Hindlimb muscle (tissue), 1 donor: ENCODE measurements at places on chromosomes 3 and 15.
A peak's percentile ranks its signal among the peaks of the same experiment; 100 is the strongest.

DNA sequence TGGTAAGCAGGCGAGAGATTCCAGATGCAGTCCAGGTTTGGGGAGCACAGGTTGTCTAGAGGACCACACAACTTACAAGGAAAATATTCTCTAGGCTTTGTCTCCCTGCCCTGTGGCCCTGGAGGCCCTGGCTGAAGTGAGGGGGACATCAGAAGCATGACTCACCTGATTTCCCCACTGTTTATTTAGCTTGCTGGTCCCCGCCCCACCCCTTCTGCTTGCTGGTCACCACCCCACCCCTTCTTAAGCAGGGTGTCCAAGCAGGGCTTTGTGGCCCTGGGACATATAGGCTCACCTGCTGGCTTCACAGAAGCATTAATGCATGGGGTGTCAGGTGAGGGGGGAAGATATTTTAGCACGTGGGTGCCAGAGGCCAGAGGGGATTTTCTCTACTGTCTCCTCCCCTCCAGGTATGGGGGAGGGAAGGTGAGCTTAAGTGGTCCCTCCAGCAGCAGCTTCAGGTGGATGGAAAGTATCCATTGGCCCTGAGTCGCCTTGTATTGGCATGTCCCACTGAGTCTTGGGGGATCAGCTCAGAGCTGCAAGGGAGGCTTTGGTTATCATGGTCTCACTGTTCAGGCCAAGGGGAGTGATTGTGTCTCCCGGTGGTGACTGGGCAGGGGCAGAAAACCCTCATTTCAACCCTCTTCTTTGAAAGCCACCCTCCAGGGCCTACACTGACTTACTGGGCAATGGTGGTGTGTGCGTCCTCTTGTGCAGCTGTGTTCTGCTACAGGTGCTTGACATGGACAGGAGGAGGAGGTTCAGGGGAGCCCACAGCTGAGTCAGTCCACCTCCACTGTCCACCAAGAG is 49.8 kb downstream of the GASK1A start:
- no peak for DNase-seq

DNA sequence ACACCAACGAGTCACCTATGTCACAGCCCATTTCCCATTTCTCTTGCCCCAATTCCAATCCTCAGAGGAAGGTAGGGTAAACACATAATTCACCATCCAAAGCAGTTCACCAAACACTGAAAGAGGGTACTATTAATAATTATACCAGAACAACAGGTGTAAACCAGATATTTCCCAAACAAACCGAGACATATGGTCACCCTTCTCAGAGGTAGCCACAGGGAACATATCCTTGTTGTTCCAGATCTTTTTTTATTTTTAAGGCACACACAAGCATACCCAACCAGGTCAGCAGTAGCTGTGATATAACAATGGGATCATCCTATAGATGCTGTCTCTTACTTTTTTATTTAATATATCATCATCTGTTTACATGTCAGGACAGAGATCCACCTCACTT is 24.7 kb downstream of the MAGI1 start:
- DNase-seq: no peak

DNA sequence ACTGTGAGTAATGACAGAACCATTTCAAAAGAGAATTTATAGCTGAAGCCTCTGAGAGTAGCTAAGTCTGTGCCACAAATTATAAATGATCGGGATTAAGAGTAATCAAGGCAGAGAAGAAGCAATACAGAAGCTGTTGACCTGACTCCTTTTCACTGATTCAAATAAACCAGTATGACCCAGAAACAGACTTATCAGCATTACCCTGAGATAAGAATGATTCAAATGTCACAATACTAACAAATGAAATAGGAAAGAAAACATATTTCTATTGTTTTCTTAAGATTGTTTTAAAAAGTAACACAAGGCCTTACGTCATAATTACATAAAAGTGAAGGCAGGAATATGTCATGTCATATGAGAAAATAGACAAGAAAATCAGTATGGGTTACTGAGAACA is 1534.6 kb downstream of the SI start:
- no peak for DNase-seq

GRCh38 chr15:67843092-67843501 is 3.3 kb upstream of the RNU6-1 start:
- no peak for DNase-seq

DNA sequence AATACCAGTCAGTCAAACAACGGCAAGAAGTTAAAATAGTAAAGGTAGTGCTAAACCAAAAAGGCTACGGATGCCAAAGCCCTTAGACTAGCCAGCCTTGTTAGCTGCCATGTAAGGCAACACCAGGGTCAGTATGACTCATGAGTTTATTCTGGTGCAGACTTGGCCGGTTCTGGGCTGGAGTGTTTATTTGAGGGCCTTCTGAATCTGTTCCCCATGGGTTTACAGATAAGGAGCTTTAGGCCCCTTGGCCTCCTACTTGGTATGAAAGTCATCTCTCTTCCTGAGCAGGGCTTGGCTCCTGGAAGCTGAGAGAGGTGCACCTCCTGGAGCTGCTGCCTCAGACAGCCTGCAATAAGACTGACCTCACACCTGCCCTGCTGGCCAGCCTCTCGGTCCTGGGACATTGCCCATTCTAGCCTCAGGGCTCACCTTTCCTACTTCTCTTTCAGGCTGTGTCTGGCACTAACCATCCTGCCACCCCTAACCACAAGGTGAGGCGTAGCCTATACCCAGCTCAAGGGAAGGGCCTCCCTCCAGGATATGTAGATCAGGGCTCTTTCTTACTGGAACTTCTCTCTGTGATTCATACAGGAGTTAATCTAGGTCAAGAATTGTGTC is 10.4 kb upstream of the RTP1 start:
- DNase-seq: no peak

GRCh38 chr3:183577346-183577745 is 21.8 kb upstream of the KLHL6 start:
- DNase-seq: no peak

DNA sequence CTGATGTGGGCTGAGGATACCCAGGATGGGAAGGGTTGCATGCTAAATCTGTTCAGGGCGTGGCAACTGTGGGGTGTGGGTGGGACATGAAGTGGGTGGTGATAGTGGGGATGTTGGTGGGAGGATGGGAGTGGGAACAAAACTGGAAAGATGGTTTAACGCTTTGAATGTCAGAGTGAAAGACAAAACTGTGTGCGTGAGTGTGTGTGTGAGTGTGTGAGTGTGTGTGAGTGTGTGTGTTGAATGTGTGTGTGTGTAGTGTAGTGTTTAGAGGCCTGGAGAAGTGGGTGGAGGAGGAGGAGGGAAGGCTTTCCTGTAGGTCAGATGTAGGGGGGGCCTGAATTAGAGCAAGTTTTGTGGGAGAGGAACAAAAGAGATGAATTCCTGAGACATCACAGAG is 44.2 kb upstream of the ONECUT1 start:
- DNase-seq: no peak

- no peak for DNase-seq
Measured at GRCh38 chr15:62474771-62475124, 309.7 kb upstream of the C2CD4B start.

- DNase-seq: peak; percentile 91
Measured at GRCh38 chr3:100993309-100993708, at the start of gene ABI3BP. Gene ABI3BP (minus strand): TSS chr3:100993421. CDS start chr3:100993384, 37 bp downstream.

DNA sequence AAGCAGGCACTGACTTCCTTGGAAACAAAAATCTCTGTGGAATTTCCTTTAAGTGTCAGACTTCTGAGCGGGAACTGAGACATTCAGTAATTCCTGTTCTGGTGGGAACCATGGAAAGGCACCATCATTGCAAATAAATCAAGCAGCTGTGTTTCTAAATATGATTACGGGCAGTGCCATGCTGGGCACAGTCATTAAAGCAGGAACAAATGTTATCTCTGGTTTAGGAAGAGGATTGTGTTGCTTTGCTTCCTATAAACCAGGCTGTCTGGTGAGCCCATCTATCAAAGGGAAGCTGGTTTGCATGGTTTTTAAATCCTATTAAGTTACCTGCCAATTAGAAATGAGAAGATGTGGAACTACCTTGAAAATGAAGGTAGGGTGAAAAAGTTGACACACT is 86.7 kb downstream of the EBLN2 start:
- no peak for DNase-seq

DNA sequence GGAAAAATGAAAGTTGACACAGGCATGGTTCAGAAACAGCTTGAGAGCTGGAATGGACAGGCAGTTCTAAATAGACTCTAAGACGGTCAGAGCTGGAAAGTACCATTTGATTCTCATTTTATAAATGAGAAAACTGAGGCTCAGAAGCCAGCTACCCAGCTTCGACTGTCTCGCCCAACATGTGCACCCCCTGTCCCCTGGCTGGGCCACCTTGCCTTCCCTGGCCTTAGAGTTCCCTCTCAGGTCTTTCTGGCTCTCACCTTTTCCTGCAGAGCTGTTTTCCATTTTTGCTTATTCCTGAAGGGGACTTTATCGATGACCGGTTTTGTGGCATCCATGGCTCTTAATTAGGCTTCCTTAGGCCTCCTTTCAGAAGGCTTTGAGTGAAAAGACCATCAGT is 17.3 kb upstream of the DOCK3 start:
- DNase-seq: no peak

- DNase-seq: no peak
Measured at GRCh38 chr15:96670389-96670788, 339.9 kb downstream of the NR2F2 start.

- no peak for DNase-seq
Measured at GRCh38 chr3:113630956-113631542, 65.4 kb downstream of the USF3 start.

GRCh38 chr3:132645058-132645457 is 14.6 kb downstream of the ACAD11 start:
- DNase-seq: no peak

GRCh38 chr15:50059883-50060282 is 59.1 kb downstream of the ATP8B4 start:
- DNase-seq: no peak

- no peak for DNase-seq
Measured at GRCh38 chr3:45606003-45606402, 11.5 kb downstream of the LIMD1 start.

- no peak for DNase-seq
Measured at GRCh38 chr15:48307586-48307985, 23.6 kb upstream of the DUT start.

DNA sequence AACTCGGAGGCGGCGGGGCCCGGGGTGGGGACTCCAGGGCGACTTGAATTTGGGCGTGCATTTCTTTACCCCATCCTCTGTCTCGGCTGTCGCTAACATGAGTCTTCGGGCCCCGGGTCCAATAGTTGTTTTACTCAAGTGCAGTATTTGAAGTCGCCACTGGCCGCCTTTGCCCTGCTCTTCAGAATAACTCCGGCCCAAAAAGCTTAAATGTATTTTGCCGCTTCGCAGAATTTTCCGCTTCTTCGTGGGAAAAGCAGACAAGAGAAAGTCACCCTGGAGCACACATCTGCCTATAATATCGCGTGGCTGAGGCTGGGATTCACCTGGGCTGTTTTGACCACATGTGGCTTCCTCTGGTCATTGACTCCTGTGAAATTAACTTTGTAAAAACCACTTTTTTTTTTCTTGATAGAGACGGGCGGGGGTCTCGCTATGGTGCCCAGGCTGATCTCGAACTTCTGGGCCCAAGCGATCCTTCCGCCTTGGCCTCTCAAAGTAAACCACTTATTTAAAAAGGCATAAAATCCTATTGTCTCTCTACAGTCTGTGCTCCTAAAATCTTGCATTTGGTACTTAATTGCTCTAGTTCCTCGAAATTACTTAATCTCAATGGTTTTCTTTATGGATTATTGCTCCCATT is 676 bp downstream of the CNOT10 start:
- DNase-seq: no peak

DNA sequence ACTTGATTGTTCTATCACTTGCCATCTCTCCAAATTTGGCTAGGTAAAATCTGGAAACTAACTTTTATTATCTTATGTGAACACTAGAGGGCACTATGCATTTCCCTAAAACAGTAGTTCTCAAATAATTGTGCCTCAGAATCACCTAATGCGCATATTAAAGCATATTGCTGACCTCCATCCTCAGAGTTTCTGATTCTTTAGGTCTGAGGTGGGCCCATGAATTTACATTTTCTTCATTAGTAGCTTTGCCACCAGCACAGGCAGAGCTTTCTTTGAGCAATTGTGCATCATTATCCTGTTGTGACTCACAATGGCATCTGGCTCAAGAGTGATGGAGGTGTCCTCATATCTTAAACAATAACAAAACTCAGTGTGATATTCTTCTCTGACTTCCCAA is 17.5 kb upstream of the BCHE start:
- no peak for DNase-seq

GRCh38 chr3:182710557-182711157 is 82.6 kb upstream of the ATP11B start:
- no peak for DNase-seq

- DNase-seq: no peak
Measured at GRCh38 chr3:107925851-107926250, 165.0 kb downstream of the CD47 start.

- no peak for DNase-seq
Measured at GRCh38 chr3:184884359-184885017, 72.5 kb downstream of the VPS8 start.
